ENCODE measurements at places on chromosomes 16 and 17.

- DNase-seq: no peak
Measured at GRCh38 chr16:52364500-52364899, 182.4 kb downstream of the TOX3 start.

- DNase-seq: no peak
Measured at GRCh38 chr16:50093607-50094539, 28.1 kb downstream of the HEATR3 start.

DNA sequence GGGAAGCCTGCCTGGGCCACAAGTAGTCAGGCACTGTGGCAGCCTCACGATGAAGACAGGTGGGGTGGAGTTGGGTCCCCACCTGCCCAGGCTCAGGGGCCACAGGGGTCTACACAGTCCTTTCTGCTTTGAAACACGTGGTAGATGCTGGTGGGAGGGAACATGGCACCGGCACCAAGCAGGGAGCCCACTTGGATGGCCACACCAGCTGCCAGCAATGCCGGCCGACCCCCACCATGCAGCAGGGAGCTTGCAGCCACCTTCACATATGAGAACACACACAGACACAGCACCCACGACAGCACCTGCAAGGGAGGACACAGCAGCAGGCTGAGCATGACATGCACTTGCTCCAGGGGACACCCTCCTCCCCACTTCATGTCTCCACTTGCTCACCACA lies 2.4 kb downstream of the SLC52A1 start:
- DNase-seq: no peak

DNA sequence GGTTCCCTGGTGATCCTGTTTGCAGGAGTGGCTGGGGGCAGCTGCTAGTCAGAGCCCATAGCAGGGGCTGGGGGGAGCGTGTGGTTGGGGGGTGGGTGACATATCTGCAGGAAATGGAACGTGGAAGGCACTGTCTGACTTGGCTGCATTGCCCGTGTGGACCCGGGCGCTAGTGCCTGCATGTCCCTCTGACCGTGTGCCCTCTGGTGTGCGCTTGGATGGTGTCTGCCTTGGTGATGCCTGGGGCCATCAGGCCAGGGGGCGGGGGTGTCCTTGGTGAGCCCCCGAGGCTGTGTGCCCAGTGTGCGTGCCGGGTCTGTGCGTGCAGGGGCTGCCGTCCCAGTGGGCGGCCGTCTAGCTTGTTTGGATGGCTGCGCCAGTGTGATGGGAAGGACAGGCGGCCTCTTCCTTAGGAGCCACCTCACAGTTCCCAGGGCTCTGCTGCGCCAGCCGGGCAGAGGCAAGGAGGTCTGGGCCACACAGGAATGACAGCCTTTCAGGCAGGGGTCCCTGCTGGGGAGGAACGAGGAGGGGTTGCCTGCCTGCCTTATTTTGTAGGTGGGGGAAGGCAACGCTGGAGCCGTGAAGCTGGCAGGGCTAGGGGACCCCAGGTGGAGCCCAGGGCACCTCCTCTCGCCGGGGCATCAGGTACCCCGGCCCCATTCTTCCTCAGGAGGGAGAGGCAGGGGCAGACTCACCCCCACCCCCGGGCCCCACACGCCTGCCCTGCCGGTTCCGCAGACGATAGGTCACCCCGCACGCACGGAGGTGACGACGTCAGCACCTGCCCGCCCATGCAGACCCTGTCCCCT lies 693 bp downstream of the NDRG4 start:
- peak; percentile 82 for DNase-seq

GRCh38 chr17:65914784-65915342 lies 277.1 kb downstream of the CEP112 start:
- DNase-seq: no peak

GRCh38 chr17:77223642-77224420 lies 83.1 kb downstream of the SEC14L1 start:
- no peak for DNase-seq

- DNase-seq: no peak
Measured at GRCh38 chr17:69434164-69434579, 19.7 kb downstream of the MAP2K6 start.

DNA sequence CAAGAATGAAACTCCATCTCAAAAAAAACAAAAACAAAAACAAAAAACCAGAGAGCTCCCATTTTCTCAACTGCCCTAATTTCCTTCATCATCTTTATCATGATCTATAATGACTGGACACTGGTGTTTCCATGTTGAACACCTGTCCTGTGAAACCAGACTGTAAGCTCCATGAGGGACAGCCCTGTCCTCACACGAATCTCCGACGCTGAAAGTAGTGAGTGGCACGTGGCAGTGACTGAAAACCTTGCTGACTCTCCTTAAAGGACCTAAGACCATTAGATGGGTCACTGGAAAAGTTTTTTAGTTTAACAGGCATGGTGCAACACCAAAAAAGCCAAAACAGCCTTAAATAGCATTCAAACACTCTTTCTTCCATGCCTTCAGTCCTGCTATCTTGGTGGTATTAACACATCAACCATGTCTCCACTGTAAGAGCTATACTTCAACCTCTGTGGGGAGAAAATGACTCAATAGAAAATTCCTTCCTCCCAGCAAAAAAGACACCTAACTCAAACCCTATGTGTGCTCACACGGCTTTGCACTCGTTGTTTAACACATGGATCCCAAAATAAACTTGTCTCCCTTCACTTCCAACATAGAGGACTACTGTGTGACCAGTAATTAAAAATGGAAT lies 8.3 kb downstream of the AXIN2 start:
- no peak for DNase-seq

- no peak for DNase-seq
Measured at GRCh38 chr17:47285003-47285402, 31.4 kb downstream of the ITGB3 start.

DNA sequence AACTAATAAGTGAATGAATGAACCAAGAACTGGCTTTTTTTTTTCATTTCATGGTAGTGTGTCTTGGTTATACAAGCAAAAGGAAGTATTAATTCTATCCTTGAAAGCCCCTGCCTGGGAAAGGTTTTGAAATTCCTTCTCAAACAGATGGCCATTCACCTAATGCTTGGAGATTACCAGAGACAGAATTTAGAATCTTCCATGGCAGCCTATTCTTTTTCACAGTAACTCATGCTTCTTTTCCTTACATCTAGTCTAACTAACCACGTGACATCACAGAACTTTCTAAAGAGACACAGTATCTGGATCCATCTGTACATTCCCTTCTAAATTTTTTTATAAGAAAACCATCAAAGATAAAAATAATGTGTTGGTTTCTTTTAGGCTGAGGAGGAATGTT lies 151.6 kb downstream of the FTO start:
- no peak for DNase-seq

DNA sequence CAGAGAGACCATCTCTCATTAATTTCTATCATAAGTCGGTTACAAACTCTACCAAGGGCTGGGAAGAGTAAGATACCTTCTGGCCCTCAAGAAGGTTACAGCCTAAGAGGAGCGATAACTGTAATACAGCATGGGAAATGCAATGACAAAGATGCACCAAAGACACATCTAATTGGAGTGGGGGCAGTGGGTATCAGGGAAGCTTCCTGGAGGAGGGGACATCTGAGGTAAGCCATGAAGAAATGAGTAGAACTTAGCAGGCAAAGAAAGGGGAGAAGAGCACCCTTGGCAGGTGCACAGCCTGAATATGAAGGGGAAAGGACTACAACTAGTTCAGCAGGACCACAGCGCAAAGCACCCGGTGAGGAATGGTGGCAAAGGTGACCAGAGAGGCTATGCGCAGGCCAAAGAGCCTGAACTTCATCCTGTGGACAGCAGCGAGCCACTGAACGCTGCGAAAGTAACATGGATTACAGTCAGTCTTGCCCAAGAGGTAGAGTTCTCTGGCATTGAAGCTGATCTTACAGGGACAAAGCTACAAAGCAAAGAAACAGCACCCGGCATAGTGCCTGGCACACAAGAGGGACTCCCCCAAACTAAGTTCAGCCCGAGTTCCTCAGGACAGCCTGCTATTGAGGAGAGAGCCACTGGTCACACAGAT lies 2.8 kb downstream of the TBC1D10B start:
- no peak for DNase-seq

All from mesenteric fat pad (tissue), 1 donor.